ENCODE measurements at places on chromosomes 3 and 15.

- no peak for DNase-seq
Measured at GRCh38 chr15:51720201-51720995, 17.1 kb downstream of the LYSMD2 start.

DNA sequence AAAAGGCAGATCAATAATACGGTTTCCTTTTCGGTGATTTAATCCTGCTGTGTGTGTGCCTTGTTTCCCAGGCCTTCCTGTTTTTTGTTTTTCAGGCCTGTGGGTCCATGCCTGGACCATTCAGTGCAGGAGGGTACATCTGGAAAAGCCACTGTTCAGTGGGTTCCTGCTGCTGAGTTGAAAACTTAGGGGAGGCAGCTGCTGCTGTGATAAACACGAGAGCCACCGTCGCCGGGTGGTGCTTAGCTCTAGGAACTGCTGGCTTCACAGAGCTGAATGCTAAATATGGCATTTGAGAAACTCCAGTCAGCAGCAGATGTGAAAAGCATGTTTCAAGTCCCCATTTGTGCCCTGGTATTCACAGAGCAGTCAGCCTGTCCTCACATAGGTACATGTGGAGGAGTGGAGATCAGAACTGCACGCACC, 44.0 kb downstream of the SYNM start:
- no peak for DNase-seq

DNA sequence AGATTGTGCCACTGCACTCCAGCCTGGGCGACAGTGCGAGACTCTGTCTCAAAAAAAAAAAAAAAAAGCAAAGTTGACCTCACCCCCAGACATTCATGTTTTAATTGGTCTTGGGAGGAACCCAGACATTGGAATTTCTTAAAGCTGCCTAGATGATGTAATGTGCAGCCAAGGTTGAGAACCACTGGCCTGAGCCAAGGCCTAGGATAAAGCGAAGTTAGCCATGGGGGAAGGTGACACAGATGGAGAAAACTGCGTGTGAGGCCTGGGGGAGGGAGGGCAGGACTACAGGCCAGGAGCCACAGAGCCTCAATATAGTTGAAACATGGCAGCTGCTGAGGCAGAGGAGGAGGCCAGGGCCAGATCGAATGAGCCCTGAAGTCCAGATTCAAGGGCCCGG, 21.0 kb downstream of the GLB1 start:
- no peak for DNase-seq

DNA sequence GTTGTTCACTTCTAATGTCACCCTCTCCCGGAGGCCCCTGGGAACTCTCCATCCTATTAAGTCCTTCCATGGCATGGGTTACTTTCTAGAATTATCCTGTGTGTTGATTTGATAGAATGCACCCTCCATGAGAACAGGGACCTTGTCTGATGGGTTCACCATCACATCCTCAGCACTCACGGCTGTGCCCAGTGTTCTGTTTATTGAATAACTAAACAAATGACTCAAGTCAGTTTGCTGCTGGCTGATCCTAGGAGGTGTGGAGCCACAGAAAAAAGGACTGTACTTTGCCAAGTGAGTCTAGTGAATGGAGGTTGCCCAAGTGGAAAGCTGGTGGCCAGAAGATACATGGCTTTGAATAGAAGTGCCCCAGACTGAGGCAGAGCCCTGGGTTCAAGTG, 48.5 kb upstream of the RAB6B start:
- no peak for DNase-seq

DNA sequence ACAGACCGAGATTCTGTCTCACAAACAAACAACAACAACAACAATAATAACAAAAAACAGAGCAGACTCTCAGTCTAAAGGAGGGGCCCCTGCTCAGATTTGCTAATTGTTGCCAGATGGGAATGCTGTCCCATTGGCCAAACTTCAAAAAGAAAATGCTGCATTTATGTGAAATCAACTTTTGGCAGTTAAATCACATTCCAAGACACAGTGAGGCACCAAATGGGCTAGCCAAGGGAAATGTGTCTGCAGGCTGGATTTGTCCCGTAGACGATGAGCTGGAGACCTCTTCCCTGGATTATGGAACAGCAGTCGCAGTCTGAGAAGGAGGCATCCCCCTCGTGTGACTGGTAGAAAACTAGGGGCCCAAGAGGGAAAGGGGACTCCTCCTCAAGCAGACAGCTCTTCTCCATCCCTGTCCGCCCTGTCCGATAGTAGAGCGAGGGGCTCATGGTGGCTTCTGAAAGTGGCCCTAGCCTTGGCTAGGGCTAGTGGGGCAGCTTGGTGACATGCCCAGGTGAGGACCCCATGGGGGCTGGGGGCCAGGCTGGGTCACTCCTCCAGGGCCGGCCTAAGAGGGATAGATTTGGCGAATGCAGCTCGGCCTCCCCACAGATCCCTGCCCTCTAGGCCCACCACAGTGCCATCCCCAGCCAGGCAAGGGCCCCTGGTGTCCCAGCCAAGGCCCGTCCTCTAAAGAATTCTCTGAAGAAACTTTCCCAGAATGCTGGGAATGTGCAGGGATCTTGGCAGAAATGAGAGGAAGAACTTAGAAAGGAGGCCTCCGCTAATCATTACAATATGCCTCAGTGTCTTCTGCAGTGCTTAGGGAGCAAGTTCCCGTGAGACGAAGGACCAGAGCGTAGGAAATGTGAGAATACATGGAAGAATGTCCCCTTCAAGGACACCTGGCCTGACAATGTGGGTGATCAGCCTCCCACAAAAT, 2.0 kb downstream of the SLC22A14 start:
- no peak for DNase-seq

DNA sequence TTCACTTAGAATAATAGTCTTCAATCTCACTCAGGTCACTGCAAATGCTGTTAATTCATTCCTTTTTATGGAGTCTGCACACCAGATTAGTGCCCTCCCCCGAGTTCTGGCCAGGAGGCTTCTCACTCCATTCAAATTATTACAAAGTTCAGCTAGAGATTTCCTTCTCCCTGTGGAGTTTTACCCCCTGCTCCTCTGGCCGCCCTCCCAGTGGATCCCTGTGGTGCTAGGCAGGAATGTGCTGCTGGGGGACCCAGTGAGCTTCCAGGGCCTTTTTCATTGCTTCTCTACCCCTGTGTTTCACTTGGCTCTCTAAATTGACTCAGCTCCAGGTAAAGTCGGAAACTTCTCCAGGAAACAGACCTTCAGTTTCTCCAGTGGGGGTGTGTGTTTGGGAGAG, 42.7 kb upstream of the CD200R1L start:
- no peak for DNase-seq

DNA sequence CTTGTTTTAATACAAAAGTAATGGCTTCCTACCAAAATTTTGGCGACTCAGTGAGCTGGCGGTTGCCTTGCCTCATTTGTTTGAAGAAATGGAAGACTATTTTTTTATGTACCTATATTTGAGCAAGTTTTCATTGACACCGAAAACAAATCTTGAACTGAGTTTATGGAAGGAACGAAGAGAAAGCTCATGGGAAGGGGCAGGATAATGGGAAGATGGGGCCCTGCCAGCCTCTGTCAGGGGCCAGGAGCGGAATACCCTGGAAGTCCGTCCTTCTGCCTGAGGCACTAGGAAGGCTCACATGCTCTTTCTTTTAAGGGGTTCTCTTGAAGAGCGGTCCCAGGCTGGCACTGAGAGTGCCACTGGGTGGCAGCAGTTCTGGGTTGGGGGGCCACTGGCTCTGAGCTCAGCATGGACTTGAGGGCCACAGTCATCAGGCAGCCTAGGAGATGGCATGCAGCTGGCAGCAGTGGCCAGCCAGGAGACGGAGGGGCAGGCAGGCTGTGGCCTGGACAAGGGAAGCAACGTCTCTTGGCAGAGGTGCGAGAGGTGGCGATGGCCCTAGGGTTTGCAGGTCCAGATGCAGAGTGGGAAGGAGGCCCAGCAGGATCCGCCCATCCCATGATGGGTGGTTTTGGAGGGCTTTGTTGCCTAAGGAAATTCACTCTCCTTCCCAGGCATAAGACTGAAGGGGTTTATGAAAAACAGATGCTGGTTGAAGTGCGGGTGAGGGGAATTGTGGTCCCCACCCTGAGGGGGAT, 41.6 kb downstream of the ISG20 start:
- DNase-seq = no peak

- DNase-seq = no peak
Measured at GRCh38 chr3:22982981-22983587, 220.0 kb upstream of the UBE2E2 start.

GRCh38 chr3:70726096-70726938, 413.9 kb upstream of the MDFIC2 start:
- DNase-seq = no peak

DNA sequence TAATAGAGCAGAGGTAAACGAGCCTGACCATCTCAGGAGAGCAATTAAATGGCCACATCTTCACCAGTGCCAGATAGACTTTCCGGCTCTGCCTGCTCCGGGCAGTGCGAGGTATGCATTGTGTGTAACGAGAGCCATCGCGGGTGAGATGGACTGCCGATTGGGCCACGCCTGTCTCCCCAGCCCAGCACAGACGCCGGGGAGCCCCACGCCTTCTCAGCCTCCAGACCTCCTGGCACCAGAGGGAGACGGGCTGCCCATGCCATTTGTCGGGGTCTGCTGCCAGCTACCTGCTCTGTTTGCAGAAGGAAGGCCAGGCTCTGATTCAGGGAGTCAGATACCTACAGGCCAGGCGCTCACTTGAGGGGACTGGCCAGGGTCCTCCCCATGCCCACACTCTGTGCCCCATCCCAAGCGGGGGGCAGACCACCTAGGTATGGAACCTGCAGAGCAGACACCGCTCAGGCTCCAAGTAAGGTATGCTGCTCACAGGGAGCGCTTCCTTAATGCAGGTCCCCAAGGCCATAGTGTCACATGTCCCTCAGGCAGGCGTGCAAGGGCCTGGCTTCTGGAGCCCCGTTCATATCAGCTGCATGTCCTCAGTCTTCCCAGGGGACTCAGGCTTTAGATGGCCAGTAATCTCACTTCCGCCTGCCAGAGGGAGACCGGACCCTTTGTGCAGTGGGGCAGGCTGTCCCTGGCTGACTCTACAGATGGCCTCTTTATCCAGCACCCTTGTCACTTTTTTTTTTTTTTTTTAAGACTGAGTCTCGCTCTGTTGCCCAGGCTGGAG, 62.2 kb downstream of the DNAJB8 start:
- no peak for DNase-seq

GRCh38 chr15:77862651-77863104, 214.8 kb downstream of the TBC1D2B start:
- no peak for DNase-seq

GRCh38 chr3:150449169-150449721, 41.1 kb downstream of the TSC22D2 start:
- no peak for DNase-seq

GRCh38 chr3:12268049-12268735, 20.7 kb upstream of the PPARG start:
- DNase-seq = no peak

DNA sequence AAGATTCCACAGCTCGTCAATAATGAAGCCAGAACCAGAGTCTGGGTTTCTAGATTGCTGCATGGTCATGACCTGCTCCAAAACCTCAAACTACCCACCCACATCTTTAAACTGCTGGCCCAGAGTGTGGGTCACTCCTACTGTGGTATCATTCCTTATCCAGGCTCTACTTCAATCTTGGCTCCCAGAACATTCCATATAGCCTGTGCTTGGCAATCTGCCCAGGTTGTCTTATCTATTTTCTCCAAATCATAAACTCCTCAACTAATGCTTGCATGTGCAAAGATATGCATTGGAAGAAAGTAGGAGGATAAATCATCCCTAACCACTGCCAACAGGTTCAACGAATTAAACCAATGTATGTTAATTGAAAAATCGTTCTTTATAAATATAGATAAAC, 169.7 kb downstream of the ANXA2 start:
- DNase-seq = no peak
